Stimulated activated CD4-positive, alpha-beta T cell treated with anti-CD3 and anti-CD28 coated beads, Interleukin-4, amount 100 ng/mL, for 4 hours (primary cell): ENCODE measurements at places on chromosomes 5 and 9.

- no peak for DNase-seq
Observed at GRCh38 chr5:44506561-44506960, 117.3 kb upstream of the FGF10 start.

- peak; percentile 73 for DNase-seq
Observed at GRCh38 chr5:181246276-181247049, 2.8 kb upstream of the RACK1 start.

DNA sequence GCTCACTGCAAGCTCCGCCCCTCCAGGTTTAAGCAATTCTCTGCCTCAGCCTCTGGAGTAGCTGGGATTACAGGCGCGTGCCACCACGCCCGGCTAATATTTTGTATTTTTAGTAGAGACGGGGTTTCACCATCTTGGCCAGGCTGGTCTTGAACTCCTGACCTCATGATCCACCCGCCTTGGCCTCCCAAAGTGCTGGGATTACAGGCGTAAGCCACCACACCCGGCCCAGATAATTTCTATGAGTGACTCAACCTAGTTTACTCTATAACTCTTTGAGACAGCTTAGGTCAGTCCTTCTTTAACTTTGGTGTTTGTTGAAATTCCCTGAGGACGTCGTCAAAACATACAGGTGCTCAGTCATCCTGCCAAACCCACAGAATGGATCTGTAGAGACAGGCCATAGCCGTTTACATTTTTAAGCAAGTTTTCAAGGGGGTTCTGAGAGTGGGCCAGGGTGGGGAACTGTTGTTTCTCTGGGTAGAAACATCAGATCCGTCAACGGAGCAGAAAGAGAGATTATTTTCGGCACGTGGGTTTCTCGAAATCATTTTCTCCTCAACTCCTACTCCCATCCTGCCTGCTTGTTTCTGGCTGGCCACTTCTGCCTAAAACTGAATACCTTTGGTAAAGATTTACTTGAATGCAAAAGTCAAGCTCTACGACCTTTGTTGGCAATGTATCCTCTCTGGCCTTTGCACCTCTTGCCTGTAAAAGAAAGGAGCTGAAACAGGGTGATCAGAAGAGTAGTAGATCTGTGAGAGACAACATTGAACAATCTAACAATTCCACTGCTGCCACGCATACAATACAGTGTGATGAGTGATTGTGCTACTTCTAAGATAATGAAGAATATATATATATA lies 6.0 kb upstream of the BOD1 start:
- DNase-seq, result no peak

- no peak for DNase-seq
Observed at GRCh38 chr9:134942788-134943184, 25.1 kb upstream of the FCN1 start.

GRCh38 chr9:127212453-127212852 lies 52.1 kb upstream of the GARNL3 start:
- DNase-seq, result no peak

- DNase-seq, result no peak
Observed at GRCh38 chr5:5780253-5780652, 357.8 kb downstream of the ICE1 start.

- no peak for DNase-seq
Observed at GRCh38 chr5:159883522-159883950, 32.7 kb upstream of the ADRA1B start.

- DNase-seq, result no peak
Observed at GRCh38 chr5:150178262-150178661, 11.6 kb upstream of the SLC6A7 start.

DNA sequence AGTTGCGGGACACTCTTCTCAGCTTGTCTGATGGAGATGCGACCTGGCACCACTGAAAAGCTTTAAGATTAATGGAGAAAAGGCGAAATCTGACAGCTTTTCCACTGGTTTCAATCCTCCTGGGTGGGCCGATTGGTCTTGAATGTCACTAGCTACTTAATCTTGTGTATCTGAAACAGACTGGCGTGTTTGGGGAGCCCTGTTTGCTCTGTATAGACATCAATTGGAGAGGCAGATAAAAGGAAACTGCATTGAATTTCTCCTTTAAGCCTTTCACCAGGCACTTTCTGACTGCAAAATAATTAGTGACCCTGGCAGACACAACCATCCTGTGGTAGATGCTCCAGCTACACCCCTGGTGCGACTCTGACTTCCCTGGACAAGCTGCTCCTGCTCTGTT lies 224.2 kb downstream of the NDUFS4 start:
- no peak for DNase-seq

DNA sequence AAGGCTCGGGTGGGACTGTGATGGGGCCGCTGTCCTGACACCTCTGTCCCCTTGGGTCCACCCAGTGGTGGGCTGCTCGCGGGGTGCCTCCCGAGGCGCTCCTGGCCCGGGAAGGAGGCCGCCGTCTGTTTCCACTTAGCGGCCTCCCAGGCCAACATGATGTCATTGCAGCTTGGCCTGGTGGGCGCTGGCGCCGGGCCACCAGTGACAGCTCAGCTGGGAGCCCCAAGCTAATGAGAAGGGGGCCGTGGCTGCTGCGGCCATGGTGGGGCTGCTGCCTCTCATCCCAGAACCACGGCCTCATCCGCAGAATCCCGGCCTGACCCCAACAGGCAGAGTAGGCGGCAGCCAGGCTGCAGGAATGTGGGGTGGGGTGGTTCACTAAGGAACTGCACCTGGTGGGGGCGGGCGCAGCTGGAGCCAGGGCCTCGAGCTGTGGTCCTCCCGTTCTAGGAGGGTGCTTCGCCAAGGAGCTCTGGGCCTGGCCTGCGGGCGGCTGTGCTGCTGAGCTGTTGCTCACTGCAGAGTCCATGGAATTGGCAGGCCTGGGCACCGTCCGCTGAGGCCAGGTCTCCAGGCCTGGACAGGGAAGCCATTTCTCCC lies 123.5 kb upstream of the COL5A1 start:
- no peak for DNase-seq

- no peak for DNase-seq
Observed at GRCh38 chr5:66241136-66241825, 97.2 kb downstream of the SREK1 start.

GRCh38 chr9:117551171-117551570 lies 136.3 kb upstream of the ASTN2 start:
- DNase-seq, result no peak

DNA sequence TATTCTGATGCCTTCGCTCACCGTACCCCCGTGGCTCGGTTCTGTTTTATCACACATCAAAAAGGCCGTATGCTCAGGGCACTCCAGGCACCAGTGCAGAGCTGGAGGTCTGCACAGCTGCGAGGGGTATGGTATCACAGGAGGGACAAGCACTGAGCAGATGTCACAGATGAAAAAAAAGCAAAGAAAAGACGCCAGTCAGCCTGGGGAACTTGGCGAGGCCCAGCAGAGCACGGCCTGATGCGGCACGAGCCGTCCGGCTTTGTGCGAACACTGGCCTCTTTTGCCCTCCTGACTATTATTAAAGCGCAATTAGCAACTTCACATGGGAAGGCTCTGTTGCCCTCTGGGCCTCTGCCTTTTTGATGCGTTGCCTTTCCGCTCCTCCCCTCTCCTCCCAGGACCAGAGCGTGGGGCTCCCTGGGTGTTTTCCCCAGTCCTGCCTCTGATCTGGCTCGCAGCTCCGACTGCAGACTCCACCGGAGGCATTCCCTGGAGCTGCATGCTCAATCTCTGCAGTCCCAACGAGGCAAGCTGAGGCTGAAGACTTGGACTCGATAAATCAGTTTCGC lies 44.4 kb downstream of the AK8 start:
- DNase-seq, result no peak
